NCI-H1436 treated with DMSO at 0.1 percent for 48 hours (cell line): ENCODE measurements at places on chromosomes 13 and 19.

GRCh38 chr13:59280297-59280696 is 883.4 kb downstream of the DIAPH3 start:
- DNase-seq = no peak

DNA sequence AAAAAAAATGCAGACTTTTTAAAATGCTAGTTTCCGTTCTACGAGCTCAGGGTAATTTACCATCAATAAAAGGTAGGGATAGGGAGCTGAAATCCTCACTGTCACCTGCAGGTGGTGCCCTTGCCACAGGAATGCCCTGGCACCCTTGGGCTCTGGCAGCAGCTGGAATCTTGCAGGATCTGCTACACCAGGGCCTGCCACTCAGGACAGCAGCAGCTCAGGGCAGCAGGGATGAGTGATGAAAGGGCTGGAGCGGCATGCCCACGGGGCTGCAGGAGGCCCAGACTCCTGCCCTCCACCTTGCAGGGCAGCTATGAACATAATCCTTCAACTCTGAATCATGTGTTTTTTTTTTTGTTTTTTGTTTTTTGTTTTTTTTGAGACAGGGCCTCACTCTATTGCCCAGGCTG is 54.0 kb downstream of the GNG7 start:
- DNase-seq = no peak

DNA sequence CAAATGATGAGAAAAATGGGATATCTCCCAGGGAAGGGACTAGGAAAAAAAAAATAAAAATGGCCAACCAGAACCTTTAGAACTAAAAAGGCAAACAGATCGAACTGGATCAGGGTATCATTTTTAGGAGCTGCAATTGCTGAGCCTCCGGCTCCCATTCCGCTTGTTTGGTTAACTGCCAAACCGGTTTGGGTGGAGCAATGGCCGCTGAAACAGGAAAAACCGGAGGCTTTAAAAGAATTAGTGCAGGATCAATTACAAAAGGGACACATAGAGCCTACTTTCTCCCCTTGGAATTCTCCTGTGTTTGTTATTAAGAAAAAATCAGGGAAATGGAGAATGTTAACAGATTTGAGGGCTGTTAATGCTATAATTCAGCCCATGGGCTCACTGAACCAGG is 12.7 kb upstream of the ZNF443 start:
- no peak for DNase-seq

- DNase-seq = no peak
These were observed 35.2 kb upstream of the C13orf46 start for GRCh38 chr13:114008964-114009589.
